AG20443 (cell line): ENCODE measurements at places on chromosomes 1 and 21.

DNA sequence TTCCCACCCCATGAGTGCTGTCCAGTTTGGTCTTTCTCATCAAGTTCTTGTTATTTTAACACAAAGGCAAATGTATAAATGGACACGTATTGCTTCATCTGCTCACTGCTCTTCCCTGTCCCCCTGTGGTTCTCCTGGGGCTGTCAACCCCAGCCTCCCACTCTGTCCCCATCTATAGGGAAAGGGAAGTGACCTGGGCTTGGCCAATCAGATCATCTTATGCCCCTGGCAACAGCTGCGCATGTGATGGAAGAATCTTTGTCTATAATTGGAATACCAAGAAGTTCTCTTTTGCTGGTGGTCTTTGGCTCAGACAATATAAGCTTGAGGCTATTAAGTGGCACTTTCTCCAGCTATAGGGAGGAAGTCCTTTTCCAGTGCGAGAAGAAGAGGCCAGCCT lies 4.7 kb upstream of the CCSAP start:
- no peak for DNase-seq

- no peak for DNase-seq
These were observed 36.4 kb downstream of the TMED5 start for GRCh38 chr1:93143769-93144168.

GRCh38 chr21:31460980-31461379 lies 116.9 kb upstream of the TIAM1 start:
- no peak for DNase-seq

DNA sequence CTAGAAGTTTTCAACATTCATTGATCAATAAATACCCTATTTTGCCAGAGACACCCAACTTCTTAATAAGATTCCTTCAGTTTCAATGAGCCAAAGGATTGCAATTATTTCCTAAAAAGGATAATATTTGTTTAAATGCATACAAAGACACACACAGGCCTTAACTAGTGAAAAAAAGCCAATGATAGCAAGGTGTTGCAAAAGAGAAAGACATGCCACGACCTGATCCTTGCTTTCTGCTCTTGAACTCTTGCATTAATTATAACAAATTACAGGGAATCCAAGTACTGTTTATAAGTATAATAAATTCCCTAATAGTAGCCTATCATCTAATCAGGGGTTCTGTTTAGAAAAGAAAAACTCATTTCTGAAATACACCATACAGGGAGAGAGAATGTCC lies 131.1 kb downstream of the PTPN14 start:
- DNase-seq: no peak

GRCh38 chr1:221350091-221350490 lies 391.8 kb downstream of the DUSP10 start:
- DNase-seq: peak; percentile 44

DNA sequence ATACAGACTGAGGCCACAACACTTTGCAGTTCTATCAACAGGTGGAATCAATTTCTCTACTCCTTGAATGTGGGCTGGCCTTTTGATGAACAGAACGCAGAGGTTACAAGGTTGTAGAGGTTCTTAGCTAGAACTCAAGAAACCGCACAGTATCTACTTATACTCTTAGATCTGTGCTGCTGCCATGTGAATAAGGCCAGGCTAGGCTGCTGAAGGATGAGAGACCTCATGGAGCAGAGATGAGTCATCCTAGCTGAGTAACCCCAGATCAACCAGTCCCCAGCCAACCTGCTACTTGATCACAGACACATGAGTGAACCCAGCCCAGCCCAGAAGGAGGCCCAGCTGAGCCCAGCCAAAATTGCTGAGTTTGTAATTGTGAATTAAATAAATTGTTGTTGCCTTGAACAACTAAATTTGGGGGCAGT lies 35.3 kb upstream of the BCAR3 start:
- DNase-seq: no peak

- no peak for DNase-seq
These were observed 8.5 kb upstream of the CD58 start for GRCh38 chr1:116579259-116579875.

- peak; percentile 56 for DNase-seq
These were observed 4.8 kb upstream of the TMCO1 start for GRCh38 chr1:165773324-165773965.

- DNase-seq: no peak
These were observed 4.3 kb downstream of the MEGF6 start for GRCh38 chr1:3606779-3607702.

- peak; percentile 10 for DNase-seq
These were observed 52.7 kb downstream of the ELF3 start for GRCh38 chr1:202063093-202063492.

DNA sequence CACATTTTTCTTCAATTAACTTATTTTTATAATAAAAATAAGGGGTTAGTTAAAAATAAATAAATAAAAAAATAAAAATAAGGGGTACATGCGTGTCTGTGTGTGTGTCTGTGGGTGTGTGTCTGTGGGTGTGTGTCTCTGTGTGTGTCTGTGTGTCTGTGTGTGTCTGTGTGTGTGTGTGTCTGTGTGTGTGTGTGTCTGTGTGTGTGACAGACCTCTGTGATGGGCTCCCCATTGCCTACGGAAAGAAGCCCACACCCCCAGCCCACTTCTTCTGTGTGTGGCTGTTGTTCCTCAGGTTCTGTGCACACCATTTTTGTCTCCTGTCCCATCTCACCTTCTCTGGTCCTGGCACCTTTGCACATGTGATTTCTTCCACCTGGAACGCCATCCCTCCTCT lies 9.9 kb downstream of the PHLDA3 start:
- no peak for DNase-seq

GRCh38 chr1:30042438-30043147 lies 680.8 kb downstream of the MATN1 start:
- DNase-seq: no peak

DNA sequence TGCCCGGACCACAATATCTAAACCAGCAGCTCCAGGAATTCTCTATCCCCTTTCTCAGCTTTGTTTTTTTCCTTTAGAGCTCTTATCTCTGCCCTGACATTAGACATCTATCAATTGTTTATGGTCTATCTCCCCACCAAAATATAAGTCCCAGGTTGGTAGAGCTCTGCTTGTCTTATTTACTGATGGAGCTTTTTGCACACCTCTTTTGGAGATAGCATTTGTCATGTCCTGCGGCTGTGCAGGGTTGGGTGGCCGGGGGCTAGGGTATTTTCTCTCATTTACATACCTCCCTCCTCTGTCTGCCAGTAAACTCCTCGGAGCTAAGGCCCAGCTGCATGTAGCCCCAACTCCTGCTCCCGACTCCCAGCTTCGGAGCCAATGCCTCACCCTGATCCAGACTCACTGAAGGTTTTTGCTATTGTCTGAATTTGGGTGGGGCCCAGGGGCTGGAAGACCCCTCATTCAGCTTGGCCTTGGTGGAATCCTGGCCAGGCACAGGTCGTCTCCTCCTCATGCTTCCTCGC lies 11.1 kb upstream of the PDE9A start:
- no peak for DNase-seq

- no peak for DNase-seq
These were observed 2.8 kb downstream of the ABCG1 start for GRCh38 chr21:42221581-42222345.

- DNase-seq: peak; percentile 76
These were observed 46.5 kb upstream of the RNF11 start for GRCh38 chr1:51189421-51190073.

DNA sequence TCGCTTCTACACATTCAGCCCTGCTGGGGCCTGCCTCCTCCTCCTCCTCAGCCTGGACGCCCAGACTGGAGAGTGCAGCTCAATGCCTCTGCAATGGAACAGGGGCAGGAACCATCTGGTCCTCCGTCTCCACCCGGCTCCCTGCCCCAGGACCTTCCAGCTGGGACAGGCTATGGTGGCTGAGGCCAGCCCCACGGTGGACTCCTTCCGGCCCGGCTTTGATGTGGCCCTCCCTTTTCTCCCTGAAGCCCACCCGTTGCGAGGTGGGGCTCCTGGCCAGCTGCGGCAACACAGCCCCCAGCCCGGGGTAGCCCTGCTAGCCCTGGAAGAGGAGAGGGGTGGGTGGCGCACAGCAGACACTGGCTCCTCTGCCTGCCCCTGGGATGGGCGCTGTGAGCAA lies 1.4 kb downstream of the EXTL1 start:
- no peak for DNase-seq

GRCh38 chr1:53286955-53287354 lies 40.9 kb downstream of the LRP8 start:
- no peak for DNase-seq

GRCh38 chr1:56094168-56094567 lies 485.2 kb downstream of the PLPP3 start:
- DNase-seq: peak; percentile 46

GRCh38 chr1:240527086-240527485 lies 84.9 kb downstream of the GREM2 start:
- no peak for DNase-seq

DNA sequence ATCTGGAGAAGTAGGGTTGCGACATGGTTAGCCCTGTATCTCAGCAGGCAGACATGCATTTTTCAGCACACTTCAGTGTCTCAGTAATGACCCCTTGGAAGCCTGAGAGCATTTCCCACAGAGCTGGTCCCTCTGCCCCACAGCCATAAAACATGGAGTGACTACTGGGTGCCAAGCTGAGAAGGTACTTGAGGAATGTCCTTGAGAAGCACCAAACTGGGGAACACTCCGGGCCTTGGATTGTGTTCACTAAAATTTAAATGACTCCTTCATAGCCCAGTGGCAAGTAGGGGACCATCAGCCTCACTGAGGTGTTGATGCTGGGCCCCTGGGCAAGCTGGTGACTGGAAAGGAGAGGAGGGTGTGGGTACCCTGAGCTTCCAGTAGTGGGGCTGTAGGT lies 54.7 kb downstream of the KCNJ6 start:
- no peak for DNase-seq

DNA sequence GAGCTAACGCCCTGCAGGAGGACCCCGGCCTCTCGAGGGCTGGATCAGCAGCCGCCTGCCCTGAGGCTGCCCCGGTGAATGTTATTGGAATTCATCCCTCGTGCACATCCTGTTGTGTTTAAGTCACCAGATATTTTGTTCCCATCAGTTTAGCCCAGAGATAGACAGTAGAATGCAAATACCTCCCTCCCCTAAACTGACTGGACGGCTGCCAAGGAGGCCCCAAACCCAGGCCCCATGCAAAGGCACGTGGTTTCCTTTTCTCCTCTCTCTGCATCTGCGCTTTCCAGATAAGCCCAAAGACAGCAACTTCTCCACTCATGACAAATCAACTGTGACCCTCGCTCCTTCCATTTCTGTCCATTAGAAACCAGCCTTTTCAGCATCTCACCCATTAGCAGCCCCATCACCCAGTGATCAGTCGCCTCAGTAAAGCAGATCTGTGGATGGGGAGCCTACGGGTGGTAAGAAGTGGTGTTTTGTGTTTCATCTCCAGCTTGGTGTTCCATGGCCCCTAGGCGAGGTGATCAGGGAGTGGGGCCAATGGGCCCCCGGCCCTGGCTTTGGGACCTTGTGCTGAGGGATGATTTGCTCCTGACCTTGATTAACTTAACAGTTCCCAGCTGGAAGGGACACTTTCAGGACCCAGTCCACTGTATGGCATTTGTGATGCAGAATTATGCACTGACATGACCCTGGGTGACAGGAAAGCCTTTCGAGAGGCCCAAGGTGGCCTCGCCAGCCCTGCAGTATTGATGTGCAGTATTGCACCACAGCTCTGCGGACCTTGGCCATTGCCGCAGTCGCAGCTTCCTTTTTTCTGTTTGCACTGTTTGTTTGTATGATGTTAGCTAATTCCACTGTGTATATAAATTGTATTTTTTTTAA lies 5.2 kb downstream of the NPPA start:
- no peak for DNase-seq

DNA sequence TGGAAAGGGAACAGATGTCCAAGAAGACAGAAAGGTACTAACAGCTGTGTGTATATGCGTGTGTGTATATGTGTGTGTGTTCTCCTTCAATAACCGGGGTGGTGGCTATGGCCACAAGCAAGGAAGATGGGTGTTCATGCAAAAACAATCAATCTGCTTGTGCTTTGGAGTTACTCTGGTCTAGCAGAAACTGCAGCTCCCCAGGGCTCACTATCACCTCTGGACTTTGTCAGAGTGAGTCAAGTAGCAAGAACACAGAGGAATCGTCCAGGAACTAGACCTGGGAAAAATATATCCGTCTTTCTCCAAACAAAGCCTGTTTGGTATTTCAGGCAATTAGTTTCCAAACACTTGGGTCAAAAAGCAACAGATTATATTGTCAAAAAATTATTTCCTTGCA lies 68.6 kb downstream of the GNG12 start:
- no peak for DNase-seq

GRCh38 chr1:228850141-228851100 lies 115.1 kb downstream of the RHOU start:
- DNase-seq: no peak

DNA sequence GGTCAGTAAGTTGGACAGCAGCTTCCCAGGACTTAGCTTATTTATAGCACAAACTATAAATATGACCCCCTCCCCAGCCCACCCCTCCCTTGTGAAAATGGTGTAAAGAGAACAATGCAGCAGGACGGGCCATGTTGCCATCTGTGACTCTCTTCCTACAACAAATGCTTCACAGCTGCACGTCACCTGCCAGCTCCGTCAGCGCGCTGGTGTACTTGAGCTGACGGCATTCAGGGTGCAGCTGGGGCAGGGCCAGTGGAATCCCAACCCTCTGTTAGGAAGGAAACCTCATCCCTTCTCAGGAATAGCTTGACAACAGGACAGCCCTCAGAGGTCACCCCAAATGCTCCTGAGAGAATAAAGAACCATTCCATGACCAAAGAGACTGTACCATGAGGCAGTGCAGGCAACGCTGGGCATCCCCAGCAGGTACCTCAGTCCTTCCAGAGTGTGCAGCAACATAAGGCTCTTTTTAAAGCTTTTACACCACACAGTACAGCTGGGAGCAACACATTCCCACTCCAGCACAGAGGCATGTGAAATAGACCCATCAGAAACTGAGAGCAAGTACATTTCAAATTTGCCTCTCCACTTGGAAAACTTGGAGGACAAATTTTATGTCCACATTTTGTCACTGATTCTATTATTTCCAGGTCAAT lies 85.0 kb downstream of the ATP1A1 start:
- no peak for DNase-seq

GRCh38 chr1:99004254-99004860 lies 304 bp downstream of the PLPPR5 start:
- peak; percentile 49 for DNase-seq

DNA sequence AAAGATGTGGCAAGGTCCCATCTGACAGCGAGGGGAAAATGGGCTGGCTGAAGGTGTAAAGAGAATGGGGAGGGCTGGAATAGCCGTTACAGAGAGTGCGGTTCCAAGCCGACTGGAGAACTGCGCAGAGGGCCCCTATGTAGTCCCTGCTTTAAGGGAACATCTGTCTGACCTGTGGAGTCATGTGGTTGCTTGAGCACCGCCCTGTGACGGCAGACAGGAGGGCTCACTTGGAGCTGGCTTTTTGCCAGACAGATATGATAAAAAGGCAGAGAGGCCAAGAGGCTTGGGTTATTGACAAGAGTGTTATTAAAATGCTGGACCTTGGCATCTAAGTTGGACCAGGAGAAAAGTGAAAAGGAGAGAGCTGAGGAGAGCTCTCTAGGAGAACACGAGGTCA lies 5.9 kb upstream of the PTPRF start:
- DNase-seq: no peak

- DNase-seq: no peak
These were observed 3.6 kb downstream of the MR1 start for GRCh38 chr1:181037386-181037785.
